ENCODE measurements at places on chromosomes 1 and 21.

DNA sequence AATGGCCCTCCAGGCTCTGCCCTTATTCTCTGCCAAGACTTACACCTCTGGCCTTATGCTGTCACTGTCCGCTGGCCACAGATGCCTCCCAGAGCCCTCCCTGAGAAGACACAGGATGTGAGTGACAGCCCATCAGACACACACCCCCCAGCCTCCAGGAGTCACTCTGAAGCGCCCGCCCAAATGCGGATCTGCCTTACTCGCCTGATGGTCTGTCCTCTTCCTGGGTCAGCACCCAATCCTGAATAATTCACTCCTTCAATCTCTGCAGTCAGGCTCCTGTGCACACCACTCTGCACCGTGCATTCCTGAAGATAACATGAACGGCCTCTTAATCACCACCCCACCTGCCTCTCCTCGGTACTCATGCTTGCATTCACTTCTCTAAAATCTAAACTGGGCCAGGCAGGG lies 14.7 kb downstream of the CLSTN1 start:
- DNase-seq = no peak

- DNase-seq = no peak
Observed at GRCh38 chr1:119542492-119542946, 35.5 kb downstream of the HSD3B1 start.

DNA sequence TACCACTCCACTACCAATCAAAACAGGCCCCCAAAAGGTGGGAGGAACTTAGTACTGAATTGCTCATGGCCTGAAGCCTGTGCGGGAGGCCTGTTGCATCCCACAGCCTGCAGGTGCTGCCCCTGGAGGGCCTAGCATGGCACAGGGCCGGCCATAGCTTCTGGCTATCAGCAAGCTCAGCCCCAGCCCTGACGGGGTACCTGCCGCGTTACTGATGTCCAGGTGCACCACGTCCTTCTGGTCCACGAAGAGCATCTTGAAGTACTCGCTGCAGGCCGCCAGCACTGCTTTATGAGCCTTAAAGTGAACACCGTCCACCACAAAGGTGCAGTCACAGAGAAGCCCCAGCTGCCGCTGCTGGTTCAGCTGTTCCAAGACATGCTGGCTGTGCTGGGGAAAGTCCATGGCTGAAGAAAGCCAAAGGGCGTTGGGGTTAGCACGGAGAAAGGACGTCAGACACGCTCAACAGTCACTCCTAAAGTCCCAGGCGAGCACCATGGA lies 27.8 kb downstream of the ZBTB17 start:
- DNase-seq = no peak

DNA sequence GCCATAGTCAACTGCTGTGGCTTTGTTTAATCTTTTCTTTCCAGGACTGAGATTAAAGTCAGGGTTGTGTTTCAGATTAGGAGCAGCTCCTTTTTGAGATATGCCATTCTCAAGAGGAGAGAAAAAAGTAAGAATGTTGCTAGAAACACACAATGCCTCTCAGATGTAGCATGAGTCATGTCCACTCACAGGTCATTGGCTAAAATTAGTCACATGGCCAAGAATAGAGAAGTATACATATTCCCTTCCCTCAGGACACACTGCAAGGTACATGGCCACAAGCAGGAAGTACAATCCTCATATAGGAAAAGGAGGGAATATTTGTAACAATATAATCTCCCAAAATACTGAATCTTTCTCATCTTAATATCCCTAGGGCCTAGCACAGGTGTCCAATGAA lies 141.9 kb upstream of the PTBP2 start:
- no peak for DNase-seq

DNA sequence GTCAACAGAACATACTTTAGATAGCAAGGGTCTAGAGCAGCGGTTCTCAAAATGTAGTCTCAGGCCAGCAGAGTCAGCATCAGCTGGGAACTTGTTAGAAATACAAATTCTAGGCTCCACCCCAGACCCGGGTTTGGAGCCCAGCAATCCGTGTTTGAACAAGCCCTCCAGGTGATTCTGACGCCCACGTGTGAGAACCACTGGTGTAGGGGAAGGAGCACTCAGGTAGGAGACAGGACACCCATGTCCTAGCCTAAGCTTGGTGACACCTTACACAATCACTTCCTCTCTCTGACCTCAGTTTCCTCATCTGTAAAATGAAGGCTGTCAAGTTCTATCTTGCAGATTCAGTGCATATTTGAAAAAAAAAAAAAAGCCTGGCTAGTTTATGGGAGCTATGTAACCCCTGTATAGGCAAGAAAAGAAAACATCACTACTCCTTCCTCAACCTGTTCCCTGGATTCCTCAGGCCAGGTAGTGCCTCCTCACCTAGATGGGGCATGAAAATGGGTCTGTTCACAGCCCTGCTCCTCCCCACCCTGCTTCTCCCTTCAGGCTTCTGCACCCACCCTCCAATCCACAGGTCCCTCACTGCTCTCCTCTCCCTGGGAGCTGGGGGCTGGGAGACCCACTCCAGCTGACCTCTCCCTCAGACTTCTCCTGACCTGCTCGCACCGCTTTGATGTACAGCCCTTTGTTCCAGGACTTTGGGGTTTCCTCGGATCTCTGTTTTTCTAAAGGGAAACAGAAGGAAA lies 7.1 kb upstream of the PHLDA3 start:
- DNase-seq = no peak

DNA sequence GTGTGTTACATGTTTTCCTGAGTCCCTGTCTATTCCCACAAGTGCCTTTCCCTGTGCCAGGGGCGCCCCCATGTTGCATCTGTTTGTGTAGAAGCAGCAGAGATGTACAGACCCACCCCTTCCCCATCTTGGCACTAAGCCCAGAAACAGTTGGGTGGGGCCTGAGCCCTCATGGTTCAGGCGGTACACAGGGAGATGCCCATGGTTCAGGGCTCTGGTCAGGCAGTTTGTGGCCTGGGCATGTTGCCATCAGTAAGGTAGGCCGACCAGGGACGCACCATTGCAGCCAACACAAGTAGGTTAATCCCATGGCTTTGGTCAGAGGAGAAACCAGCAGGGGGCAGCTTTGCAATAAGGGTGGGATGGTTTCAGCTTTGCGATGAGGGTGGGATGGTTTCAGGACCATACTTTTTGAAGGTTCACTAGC lies 914 bp upstream of the ADGRB2 start:
- DNase-seq = no peak

GRCh38 chr1:158094571-158094970 lies 86.1 kb upstream of the CD1D start:
- DNase-seq = no peak

GRCh38 chr1:189117072-189117770 lies 1360.4 kb downstream of the BRINP3 start:
- DNase-seq = no peak

DNA sequence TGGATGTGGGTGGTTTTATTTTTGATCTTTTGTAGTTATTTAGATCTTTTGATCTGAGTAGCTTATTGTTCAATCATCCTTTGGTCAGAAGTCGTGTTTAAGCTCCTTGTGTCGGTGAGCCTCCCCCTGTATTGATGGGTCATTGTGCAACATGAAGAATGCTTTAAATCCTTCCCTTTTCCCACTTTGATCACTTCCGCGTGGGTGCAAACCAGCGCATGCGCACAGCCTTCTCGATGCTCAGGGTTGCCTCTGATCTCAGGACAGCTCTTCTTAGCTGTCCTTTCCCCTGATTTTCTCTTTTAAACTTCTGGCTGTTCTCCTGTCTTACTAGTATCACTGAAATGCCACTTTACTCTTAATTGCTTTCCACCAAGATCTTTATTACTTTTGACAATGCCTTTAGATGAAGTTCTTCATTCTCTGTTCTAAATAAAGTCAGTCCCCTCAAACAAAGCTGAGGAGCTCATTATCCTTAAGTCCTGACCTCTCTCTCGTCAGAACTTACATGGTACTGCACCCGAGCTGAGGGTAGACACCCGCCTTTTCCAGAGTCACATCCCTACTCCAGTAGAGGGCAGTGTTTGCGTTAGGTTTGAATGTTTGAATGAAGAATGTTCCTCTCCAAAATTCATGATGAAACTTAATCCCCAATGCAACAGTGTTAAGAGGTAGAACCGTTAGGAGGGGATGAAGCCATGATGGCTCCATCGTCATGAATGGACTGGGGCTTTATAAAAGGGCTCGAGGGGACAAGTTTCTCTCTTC lies 547.9 kb upstream of the TMPRSS15 start:
- no peak for DNase-seq

GRCh38 chr21:34122047-34122446 lies 48.7 kb downstream of the MRPS6 start:
- DNase-seq = no peak

GRCh38 chr21:45012662-45013259 lies 61.6 kb upstream of the ADARB1 start:
- DNase-seq = no peak

- DNase-seq = no peak
Observed at GRCh38 chr1:182146286-182146685, 84.8 kb upstream of the ZNF648 start.

GRCh38 chr1:220655509-220655908 lies 34.7 kb upstream of the C1orf115 start:
- DNase-seq = no peak

GRCh38 chr1:35808450-35809113 lies 766 bp downstream of the AGO4 start:
- no peak for DNase-seq

DNA sequence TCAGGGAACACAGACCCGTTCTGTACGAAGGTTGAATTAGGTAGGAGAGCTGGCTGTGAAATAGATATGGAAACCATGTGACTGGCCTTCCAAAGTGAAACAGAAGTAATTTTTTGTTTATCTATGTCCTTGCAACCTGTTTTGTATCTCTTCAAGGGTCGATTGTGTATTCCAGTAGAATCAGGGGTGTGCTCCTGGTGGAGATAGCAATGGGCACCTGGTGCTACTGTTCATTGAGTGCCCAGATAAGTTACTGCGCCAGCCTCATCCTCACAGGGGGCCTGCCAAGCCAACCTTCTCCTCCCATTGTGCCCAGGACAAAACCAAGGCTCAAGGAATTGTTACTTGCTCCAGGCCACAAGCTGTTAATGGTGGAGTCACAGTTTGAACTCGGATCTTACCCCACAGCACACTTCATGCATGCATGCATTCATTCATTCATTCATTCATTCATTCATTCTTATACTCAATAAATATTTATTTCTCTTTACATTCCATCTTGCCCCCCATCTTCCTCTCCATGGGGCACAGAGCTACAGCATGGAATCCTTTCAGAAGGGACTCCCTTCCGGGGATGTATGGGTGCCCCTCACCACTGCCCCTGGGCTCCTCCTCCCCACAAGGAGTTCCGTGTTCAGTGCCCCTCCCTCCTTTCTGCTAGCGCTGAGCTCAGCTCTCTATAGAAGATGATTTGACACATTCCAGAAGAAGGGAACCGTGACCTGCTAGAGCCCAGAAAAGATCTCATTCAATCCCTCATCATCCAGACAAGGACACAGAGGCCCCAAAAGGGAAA lies 24.0 kb downstream of the ADORA1 start:
- no peak for DNase-seq

DNA sequence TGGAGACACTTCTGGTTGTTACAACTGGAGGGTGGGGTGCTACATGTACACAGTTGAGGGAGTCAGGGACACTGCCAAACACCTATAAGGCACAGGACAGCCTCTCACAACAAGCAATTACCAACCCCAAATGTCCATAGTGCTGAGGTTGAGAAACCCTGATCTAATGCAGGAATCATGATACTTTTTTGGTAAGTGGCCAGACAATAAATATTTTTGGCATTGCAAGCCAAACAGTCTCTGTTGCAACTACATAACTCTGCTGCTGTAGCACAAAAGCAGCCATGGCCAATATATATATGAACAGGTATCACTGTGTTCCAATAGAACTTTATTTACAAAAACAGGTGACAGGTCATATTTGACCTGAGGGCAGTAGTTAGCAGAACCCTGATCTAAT lies 177.5 kb downstream of the ASTN1 start:
- no peak for DNase-seq

- DNase-seq = no peak
Observed at GRCh38 chr1:74343216-74343615, 108.0 kb downstream of the TNNI3K start.

GRCh38 chr1:44030605-44031251 lies 534 bp downstream of the SLC6A9 start:
- DNase-seq = peak; percentile 62

DNA sequence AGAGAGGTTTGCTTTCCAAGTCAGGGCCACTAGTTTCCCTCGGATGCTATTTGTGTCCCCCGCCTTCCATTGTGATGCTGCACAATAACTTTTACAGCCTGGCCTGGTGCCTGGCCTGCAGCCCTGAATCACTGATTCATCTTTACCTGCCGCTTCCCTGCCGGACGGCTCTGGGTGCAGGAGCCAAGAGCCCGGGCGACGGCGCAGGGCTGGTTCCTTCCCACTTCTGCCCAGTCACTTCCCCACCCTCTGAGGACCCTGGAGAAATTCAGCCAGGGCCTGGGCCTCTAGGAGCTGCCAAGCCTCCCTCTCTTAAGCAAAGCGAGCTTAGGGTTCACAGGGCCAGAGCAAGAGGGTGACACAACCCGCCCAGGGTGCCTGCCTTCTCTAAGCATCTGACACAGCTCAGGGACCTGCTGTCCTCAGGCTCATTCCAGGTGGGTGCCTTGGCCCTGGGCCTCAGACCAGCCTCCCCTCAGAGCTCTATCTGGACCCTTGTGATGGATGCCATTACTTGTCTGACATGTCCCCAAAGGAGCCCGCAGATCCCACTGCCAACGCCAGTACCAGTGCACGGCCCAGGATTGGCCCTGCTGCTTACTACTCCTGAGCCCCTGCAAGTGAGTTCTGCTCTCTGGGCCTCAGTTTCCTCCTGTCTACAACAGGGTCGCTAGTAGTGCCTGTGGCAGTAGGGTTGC lies 381.0 kb upstream of the VAMP3 start:
- DNase-seq = no peak

DNA sequence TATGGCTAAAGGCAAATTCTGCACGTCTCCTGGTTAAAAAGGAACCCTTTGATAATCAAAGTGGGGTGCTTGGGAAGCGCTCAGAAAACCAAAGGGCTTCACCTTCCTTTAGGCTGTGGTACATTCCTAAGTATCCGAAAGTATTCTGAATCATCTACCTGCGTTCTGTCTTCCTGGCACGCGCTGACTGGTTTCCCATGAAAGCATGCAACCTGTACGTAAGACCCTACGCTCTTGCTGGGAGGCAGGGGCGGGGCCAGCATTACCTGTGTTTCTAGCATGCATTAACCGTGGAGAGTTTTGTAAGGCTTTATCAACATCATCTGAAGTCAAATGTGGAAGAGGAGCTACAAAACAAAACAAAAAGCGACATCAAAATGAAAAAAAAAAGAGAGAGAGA lies 96.0 kb downstream of the ERG start:
- no peak for DNase-seq

DNA sequence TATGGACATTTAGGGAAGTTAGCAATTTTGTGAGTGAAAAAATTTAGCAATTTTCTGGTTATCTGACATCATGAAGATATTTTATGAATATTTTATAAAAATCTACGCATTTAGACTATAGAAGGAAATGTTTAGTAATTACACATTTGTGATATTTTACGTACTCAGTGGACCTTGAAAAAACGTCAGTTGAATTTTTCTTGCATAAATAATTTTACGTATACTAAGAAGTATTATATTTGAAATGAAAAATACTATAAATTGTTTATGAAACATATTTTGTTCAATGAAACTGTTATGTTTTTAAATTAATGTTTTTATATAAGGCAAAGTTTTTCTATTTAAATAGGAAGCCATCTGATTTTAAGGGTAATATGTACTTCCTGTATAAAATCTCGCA lies 462.8 kb downstream of the NCAM2 start:
- no peak for DNase-seq
